ENCODE measurements at places on chromosomes 1 and 21. TPM values are rescaled to one million over a fixed set of nuclear protein-coding genes. Genes with fewer than 3 reads are reported as not detected.

Gene ZYG11A
- polyA plus RNA-seq, result 0.06 TPM

GRCh38 chr1:238772322-238772721, 614.0 kb upstream of the CHRM3 start:
- no peak for DNase-seq

Gene HES2
- 0.21 TPM for polyA plus RNA-seq

DNA sequence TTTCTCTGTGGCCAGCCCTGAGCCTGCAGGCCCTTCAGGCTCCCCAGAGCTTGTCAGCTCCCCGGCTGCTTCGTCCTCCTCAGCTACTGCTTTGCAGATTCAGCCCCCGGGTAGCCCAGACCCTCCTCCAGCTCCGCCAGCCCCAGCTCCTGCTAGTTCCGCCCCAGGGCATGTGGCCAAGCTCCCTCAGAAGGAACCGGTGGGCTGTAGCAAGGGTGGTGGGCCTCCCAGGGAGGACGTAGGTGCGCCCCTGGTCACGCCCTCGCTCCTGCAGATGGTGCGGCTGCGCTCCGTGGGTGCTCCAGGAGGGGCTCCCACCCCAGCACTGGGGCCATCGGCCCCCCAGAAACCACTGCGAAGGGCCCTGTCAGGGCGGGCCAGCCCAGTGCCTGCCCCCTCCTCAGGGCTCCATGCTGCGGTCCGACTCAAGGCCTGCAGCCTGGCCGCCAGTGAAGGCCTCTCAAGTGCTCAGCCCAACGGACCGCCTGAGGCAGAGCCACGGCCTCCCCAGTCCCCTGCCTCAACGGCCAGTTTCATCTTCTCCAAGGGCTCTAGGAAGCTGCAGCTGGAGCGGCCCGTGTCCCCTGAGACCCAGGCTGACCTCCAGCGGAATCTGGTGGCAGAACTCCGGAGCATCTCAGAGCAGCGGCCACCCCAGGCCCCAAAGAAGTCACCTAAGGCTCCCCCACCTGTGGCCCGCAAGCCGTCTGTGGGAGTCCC, 45.4 kb downstream of the YARS1 start:
- no peak for DNase-seq

DNA sequence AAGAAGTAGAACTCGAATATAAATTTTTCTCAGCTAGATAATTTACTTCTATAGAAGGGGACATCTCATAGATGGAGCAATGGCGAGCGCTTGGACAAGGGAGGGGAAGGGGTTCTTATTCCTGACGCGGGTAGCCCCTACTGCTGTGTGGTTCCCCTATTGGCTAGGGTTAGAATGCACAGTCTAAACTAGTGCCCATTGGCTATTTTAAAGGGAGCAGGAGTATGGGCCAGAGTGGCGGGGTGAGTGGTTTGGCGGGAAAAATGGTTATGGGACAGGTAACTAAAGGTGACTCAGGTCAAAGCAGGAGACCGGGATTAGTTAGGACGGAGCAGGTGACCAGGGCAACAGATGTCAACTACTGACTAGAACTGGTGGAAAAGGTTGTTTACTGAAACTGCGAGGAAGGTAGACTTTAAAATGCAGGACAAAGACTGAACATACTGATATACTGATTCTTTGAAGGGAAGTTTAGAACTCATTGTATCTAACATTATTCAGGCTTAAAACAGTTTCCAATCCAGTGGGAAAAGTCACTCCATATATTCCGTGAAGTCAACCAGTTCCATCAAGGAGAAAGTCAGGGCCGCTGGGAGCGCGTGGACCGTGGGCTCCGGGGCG, 940 bp upstream of the ATAD3A start:
- no peak for DNase-seq

Gene PRELP
- polyA plus RNA-seq, result 3.1 TPM

Gene C1orf53
- 1.0 TPM for polyA plus RNA-seq

Gene HPDL
- polyA plus RNA-seq, result 1.8 TPM

DNA sequence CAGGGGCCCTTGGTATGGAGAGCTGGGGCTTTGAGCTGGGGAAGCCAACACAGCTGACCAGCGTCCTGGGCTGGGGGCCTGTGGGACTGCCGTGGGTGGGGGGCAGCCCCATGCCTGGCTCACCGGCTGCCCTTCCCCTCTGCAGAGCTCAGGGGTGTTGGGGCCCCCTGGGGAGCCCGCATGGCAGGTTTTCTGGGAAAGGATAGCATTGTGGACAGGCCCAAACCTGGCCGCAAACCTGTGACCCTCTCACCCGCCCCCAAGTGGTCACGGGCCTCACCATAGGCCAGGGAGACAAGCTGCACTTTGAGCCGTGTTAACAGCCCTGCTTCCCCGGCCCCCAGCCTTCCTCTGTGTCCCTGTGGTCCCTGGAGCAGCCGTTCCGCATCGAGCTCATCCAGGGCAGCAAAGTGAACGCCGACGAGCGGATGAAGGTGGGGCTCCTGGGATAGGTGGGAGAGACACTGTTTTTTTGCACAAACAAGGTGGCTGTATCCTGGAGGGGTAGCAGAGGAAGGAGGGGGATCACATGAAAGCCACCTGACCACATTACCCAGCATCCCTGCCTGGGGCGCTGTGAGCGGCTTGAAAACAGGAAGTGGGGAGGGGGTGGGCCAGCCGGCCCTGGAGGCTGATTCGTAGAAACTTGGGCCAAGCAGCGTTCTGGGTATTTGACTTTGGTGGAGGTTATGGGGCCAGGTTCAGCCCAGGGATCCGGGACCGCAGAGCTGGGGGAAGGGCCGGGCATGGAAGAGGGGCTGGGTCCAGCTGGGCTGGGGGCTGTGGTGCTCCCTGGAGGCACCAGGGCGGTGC, 65.9 kb downstream of the PIK3CD start:
- DNase-seq, result peak; percentile 65

Gene FCRL6
- not detected for polyA plus RNA-seq

DNA sequence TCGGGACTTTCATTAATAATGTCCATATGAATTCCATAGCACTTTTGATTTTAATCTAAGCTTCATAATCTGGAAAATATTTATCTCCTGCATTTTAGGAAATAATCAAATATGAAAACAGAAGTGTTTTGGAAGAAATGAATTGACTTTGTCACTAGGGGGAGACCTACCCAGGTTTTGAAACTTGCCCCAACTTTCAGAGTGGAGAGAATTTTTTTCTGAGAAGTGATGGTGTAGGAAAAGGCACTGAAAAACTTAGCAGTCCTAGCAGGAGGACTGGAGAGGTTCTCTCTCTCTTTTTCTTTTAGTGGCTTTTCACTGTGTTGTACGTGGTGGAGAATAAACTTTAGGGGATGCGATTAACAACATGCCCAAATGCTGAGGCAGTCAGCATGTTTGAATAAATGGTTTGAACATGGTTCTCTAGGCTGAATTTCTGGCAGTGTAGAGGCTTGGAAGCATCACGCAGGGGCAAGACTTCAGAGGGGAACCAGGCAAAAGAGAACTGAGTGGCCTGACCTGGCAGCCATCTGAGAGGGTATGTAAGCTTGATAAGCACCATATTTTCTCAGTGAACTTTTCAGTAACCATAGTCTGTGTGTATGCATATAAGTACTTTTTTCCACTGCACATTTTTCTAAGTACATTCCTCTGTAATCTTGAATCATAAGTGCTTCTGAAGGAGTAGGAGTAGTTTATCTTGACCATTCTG, 68.3 kb upstream of the NEK7 start:
- no peak for DNase-seq

Gene ENAH
- 148 TPM for polyA plus RNA-seq

Gene SMCP
- not detected for polyA plus RNA-seq

DNA sequence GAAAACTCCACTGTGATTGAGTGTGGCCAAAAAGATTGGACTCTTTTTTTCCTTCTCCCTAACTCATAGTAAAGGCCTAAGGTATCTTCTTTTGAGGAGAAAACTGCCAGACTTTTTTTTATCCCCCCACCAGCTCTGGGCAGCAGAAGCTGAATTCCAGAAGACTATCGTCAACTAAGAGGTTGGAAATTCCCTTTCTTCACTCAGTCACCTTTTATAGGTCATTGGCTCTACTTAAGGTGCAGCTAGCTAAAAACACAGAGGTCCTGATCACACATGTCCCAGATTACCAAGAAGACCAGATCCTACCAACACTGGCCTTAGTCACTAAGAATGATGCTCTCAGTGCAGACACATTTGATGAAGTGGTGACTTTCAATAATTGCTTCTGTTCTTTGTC, 1441.2 kb downstream of the PLA2G4A start:
- DNase-seq, result no peak

DNA sequence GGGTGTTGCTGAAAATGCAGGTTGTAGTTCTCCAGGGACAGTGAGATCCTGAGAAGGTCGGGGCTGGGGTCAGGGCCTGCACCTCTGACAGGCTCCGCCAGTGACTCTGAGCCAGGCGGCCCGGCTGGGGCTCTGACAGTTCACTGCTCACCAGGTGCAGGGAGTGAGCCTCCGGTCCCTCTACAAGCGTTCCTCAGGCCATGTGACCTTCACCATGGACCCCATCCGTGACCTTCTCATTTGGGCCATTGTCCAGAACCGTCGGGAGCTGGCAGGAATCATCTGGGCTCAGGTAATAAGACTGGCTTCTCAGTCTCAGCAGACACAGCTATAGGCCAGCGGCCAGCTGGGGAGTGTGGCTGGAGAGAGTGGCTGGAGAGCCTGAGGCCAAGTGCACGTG, 41.8 kb downstream of the TRPM2 start:
- DNase-seq, result no peak
